ENCODE measurements at places on chromosomes 3 and 15.
A peak's percentile ranks its signal among the peaks of the same experiment; 100 is the strongest.

GRCh38 chr15:23497710-23498111 lies 50.7 kb upstream of the GOLGA6L2 start:
- DNase-seq = no peak

DNA sequence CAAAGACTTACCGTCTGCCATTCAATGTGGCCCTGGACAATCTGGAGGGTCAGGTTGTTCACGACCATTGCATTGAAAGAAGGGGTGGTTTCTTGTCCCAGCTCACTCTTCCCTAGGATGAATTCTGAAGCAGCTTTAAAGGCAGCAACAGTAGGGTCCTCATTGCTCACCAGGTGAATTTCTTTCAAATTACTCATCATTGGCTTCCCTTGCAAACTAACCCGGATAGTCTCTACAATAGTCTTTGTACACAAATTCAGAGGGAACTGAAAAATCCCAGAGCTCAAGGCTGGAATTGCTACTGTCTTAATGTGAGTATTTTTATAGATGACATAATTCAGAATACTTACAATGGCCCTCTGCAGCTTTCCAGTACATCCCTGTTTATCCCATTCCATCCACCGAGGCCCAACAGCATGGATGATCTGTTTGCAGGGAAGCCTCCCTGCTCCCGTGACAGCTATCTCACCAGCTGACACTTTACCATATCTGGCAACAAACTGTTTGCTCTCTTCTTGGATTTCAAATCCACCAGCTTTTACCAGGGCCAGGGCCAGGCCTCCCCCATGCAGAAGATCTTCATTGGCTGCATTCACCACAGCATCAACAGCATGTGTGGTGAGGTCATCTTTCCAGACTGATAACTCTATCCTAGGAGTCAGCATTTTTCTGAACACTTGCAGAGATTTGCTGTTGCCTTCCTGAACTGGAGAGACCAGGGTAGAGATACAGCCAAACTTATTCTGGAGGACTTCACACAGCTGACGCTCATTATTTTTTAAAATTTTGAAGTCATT lies 8.6 kb downstream of the PARP9 start:
- no peak for DNase-seq

- DNase-seq = no peak
Observed at GRCh38 chr15:88121968-88122530, 134.5 kb downstream of the NTRK3 start.

DNA sequence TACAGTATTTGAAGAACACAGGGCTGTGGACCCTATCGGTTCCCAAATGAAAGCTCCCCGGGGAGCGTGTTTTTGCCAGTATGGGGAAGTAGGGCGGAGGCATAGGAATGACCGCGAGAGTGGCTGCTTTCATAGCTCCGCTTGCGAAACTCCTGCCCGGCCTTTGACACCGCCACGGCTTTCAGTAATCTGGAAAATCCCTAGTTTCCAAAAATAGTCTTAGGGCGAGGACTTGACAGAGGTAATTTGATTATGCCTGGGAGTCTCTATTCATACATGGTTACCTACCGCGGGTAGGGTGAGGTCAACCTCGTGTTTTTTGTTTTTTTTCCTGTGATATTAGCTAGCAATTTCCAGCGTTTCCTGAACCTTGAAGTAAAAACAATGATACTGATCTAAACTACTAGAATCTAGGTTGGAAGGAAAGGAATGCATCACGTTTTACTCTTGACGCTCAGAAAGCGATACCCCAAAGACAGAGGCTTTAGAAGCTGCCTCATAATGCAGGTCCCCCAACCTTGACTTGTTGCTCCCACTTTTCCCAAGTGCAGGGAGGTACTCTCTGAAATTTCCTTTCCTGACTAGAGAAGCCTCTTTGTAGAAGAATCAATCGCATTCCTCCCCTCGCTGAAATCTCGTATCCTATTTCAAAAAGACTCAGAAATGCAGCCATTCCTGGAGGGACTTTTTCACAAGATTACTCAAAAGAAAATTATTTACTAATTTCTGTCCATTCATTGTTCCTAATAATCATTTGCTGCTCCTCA lies 894 bp upstream of the CCNL1 start:
- DNase-seq = peak; percentile 46

DNA sequence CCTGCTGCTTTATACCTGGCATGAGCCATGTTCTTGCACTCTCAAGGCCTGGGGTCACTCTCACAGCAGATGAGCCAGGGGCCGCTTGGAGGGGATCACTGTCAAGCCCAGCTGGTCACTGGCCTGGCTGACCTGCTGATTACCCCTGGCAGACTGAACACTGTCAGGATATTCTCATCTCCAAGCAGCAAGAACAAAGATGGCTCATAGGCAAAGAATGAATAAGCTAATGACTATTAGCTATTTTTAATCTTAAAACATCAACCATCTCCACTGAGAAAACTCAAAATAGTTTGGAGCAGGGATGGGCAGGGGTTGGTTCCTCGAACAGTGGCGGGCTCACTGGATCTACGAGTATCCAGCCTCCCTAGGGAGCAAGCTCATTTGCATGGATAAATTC lies 64.4 kb upstream of the ACAN start:
- no peak for DNase-seq

DNA sequence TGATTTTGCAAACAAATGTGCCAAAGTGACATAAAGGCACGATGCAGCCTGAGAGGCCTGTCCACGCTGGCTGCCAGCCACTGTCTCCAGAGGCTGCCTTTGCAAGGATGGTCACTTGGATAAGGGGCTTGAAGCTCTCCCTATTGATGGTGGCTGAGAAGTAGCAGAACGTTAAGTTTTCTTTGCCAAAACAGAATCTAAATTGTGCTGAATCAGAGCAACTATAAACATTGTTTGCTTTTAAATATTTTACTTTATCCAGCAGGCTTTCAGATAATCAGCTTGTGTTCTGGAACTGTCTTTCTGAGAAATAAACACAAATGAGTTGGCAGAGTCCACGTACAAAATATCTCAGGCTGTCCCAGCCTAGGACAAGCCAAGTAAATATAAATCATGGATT lies 23.8 kb upstream of the CNBP start:
- DNase-seq = no peak

DNA sequence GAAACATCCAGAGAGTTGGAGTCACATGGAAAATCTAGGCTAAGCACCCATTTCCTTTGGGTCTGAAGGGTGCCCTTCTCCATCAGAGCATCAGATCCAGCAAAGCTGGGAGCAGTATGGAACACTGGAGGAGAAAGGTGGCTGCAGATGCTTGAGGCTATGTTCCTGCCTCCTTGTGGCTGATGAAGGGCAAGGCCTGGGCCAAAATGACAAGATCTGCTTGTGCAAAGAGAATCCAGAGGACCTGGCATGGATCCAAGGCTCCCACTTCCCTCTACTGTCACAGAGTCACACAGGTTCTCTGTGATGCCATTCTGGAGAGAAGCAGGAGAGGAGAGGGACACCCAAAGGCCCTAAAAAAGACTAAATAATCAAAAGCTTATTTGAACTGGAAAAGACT lies 9.2 kb upstream of the ATP8B4 start:
- no peak for DNase-seq

GRCh38 chr3:134797057-134797740 lies 2.1 kb downstream of the EPHB1 start:
- DNase-seq = no peak

GRCh38 chr3:129855832-129856419 lies 37.6 kb downstream of the TMCC1 start:
- DNase-seq = no peak

GRCh38 chr15:62474771-62475124 lies 309.7 kb upstream of the C2CD4B start:
- DNase-seq = no peak

- DNase-seq = no peak
Observed at GRCh38 chr3:114454551-114455251, 160.9 kb downstream of the TIGIT start.

GRCh38 chr15:52658955-52659354 lies 20.2 kb downstream of the ATOSA start:
- no peak for DNase-seq

Data from activated CD4-positive, alpha-beta T cell treated with anti-CD3 and anti-CD28 coated beads, Interleukin-2, amount 50 U/mL, for 4 hours (primary cell).